Breast epithelium (tissue), 4 donors: ENCODE measurements at places on chromosomes 2 and 18.

DNA sequence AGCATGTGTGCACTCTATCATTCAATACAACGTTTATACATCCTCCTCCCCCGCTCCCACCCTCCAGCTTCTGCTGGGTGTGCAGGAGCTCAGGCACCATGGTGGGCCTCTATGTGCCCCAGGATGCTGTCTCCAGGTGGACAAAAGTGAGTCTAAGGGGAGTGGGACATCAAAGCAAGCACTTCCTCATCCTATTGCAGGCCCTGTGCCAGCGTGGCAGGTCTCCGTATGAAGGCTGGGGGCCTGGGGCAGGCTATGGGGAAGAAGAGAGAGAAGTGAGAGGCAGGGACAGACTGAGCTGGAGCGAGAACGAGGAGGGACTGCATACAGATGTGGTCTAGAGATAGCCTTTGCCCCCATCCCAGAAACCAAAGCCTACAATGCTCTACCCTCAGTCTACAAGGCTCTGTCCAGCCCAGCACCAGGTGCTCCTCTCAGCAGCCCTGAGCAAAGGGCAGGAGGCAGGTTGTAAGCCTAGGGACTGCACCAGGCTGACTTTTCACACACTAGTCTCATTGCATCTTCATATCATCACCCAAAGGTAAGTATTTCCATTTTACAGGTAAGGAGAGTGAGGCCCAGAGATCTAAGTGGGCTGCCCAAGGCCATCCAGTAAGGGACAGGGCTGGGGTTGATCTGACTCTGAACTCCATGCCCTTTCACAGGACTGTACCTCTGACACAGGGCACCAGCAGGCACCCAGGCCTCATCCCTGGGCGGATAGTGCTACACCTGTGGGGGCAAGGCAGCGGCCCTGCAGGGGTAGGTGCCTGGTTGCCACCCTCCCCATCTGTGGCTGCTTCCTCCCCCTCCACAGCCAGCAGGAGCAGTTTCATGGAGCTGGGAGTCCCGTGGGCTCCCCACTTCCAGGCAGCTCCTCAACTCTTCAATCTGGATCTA is 14.0 kb upstream of the ARID5A start:
- no peak for DNase-seq

DNA sequence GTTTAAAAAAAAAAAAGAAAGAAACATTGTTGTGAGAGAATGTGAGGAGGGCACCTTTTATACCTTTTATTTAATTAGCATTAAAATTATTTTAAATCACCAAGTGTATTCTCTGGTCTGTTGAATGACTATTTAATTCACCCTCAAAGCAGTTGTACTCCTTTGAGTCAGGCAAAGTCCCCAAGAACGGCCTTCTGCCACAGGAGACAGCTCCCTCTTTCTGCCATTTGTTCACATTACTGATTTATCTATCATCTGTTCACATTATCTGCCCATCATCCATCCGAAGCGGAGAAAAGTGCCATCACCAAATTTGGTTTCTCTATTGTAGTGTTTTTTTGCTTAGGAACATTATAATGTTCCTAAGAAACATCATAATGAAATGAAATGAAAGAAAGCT is 240.7 kb upstream of the DPP10 start:
- no peak for DNase-seq

DNA sequence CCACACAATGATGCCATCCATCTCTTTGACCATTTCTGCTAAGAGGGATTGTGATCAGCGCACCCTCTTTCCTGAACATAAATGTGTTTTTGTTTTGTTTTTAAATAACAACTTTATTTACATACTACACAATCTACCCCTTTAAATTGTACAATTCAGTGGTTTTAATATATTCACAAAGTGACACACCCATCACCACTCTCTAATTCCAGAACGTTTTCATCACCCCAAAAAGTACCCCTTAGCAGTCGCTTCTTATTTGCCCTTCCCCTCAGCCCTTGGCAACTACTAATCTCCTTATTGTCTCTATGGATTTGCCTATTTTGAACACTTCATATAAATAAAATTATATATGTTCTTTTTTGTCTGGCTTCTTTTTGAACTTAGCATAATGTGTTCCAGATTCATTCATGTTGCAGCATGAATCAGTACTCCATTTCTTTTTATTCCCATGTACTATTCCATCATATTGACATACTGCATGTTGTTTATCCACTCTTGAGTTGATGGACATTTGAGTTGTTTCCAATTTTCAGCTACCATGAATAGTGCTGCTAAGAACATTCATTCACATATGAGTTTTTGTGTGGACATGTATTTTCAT is 150.9 kb upstream of the NABP1 start:
- no peak for DNase-seq

DNA sequence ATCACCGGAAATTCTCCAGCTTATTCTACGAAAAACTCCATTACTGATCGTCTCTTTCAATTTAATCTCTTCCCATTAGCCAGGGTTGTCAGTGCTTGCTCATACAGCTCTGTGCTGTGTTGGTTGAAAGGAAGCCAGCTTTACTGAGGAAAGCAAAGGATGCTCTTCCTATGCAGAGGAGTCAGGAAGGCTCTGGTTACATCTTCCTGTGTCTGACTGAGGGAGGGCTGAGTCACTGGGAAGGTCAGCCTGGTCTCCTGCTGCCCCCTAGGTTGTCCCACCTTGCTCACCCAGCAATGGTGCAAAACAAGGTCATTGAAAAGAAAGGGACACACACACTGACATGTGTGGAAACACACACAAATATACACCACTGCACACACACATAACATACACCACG is 975.6 kb downstream of the DCDC2C start:
- no peak for DNase-seq

DNA sequence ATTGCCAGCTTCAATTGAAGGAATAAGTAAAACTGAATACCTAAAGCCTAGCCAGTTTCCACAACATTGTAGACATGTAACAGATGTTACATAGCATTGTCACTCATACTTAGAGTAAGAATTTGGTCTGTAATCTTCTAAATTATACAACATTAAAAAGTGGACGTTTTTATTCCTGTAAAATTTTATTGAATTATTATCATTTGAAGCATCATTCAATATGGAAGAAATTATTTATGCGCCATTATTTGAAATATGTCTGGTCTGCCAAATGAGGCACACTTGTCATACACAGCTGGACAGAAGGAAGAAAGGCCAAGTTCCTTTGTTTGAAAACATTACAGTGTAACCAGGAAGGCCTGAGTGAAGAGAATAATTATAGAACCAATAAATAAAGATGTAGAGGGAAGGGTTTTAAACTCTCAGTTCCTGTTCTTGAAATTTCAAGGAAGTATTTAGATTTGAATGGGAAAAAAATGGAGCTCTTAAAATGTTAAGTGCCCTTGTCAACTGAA is 575.5 kb downstream of the LRRTM4 start:
- no peak for DNase-seq

- no peak for DNase-seq
Measured at GRCh38 chr2:98026292-98026691, 30.5 kb upstream of the TMEM131 start.

- DNase-seq: no peak
Measured at GRCh38 chr18:23071285-23071684, 64.0 kb upstream of the CABLES1 start.

GRCh38 chr2:222355860-222356259 is 57.1 kb upstream of the PAX3 start:
- no peak for DNase-seq
